ENCODE measurements at places on chromosomes 11 and 22. TPM values are rescaled to one million over a fixed set of nuclear protein-coding genes. Genes with fewer than 3 reads are reported as not detected.

- H3K27ac ChIP-seq: no peak overlapping the region
- H3K27me3 ChIP-seq: no peaks in the 10 kb centered on the region
- H3K4me1 ChIP-seq: no peaks in the 10 kb centered on the region
- no peaks in the 10 kb centered on the region for H3K36me3 ChIP-seq
- no peak overlapping the region for H3K4me3 ChIP-seq
These were observed 387.0 kb upstream of the DDI1 start for GRCh38 chr11:103649401-103649895.

GRCh38 chr11:12241401-12241800 is 131.0 kb downstream of the MICAL2 start:
- H3K4me1 ChIP-seq: no peaks in the 10 kb centered on the region
- no peaks in the 10 kb centered on the region for H3K27me3 ChIP-seq
- no peak for DNase-seq
- no peak overlapping the region for H3K4me3 ChIP-seq

DNA sequence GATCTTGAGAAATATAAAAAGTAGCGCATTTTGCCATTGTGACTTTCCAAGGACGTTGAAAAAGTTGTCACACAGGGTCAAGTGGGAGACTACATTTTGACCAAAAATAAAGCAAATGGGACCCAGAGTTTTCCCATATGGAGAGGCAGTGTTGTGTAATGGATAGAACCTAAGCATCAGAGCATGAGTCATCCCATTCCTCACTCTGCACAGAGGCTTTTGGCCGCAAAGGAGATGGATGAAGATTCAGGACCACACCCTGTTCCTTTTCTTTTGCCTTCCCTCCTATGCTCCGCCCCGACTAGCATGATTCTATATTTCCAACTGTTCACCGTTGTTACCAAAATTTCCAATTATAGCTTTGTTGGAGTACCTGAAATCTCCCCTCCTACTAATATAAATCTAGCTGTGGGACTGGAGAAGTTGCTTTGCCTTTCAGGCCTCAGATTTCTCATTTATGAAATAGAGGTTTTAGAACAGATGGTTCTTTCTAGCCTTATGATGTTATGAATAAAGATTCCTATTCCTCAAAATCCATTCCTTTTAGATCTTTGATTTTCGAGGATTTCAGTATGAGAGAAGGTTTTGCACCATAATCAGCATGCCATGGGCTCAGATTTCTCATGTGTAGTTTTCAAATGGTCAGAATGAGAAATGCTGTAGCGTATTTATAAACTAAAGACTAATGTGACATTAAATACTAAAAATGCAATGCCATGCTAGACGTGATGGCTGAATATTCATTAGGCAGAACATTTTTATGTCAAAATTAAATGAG is 921.9 kb upstream of the TENM4 start:
- no peak overlapping the region for H3K4me3 ChIP-seq
- DNase-seq: peak; percentile 85
- H3K27me3 ChIP-seq: no peaks in the 10 kb centered on the region
- H3K27ac ChIP-seq: no peak overlapping the region
- no peaks in the 10 kb centered on the region for H3K36me3 ChIP-seq

GRCh38 chr22:27312966-27313855 is 488.3 kb downstream of the MN1 start:
- H3K27ac ChIP-seq: no peak overlapping the region
- H3K27me3 ChIP-seq: peaks cover 42% of the 10 kb centered on the region
- no peak for DNase-seq
- no peak overlapping the region for H3K4me3 ChIP-seq

DNA sequence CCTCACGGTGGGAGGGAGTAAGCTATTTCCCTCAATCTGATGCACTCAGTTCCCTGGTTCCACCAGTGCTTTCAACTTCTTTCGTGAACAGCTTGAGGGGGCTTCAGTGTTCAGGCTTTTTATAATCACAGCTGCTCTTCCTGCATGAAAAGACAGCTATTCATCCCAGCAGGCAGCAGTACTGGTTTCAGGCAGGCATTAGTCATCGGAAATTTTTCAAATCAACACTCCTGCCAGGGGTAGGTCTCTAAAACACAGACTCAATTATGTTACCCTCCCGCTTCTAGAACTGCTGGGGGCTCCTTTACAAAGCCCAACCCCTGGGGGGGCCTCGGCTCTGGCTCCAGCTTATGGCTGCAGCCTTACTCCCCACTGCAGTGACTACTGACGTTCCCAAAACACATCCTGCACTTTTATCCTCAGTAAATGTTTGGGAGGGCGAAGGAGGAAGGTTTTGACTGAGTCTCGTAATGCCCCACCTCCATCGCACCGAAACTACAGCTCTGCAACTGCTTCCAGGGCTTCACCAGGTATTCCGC is 5.8 kb downstream of the POLDIP3 start:
- no peak overlapping the region for H3K4me3 ChIP-seq
- DNase-seq: peak; percentile 39
- H3K36me3 ChIP-seq: peaks cover 58% of the 10 kb centered on the region
- peak overlapping the region; percentile 16 for H3K27ac ChIP-seq

GRCh38 chr22:23536821-23537345 is 43.2 kb downstream of the IGLL1 start:
- no peak overlapping the region for H3K27ac ChIP-seq
- peaks cover 18% of the 10 kb centered on the region for H3K27me3 ChIP-seq
- DNase-seq: no peak
- peaks cover 7% of the 10 kb centered on the region for H3K4me1 ChIP-seq

DNA sequence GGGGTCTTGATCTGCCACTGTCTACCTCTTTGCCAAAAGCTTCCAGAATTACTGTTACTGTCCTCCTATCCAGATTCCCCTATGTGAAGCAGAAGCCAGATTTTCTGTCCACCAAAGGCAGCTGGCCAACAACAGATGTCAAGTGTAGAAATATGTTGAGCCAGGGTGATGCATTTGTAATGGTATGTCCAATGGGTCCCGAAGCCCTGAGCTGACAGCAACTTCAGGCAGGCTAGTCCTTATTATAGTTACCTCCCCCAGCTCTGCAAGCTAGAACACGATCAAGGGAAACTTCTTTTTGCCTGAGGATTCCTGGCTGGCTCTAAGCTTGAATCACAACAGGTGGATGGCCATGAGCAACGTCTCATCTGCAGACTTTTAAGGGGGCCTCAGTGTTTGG is 10.2 kb downstream of the PAMR1 start:
- H3K27me3 ChIP-seq: no peaks in the 10 kb centered on the region
- H3K4me3 ChIP-seq: no peak overlapping the region
- no peak overlapping the region for H3K27ac ChIP-seq
- H3K4me1 ChIP-seq: peaks cover 6% of the 10 kb centered on the region
- peak; percentile 68 for DNase-seq
- H3K36me3 ChIP-seq: no peaks in the 10 kb centered on the region

GRCh38 chr11:45332276-45332934 is 46.3 kb upstream of the SYT13 start:
- peaks cover 6% of the 10 kb centered on the region for H3K4me1 ChIP-seq
- no peak overlapping the region for H3K27ac ChIP-seq
- H3K36me3 ChIP-seq: no peaks in the 10 kb centered on the region
- H3K4me3 ChIP-seq: no peak overlapping the region
- peak; percentile 52 for DNase-seq

DNA sequence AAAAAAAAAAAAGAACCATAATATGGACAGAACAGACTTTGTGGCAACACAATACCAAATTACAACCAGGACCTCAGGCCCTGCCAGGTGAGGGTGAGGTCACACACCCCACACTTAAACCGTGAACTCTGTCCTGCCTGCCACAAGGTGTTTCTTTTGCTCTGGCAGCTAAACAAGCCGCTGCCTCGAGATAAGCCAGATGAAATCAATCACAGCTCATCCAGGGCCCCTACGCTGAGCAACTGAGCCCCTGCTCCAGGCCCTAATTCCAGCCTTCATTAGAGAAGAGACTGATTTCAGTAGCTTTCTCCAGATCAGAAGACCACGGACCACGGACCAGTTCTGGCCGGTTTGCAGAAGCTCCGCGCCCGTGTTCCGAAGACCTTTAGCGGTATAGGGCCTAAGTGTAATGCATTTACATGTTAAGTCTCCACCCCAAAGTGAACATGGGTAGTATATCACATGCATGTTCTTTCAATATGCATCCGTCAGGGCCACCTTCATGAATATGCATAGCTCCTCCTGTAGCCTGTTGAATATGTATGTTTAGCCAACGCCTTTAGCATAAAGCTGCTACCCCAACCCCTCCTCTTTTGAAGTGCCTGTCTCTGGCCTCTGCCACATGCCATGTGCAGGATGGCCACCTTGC is 14.8 kb upstream of the RAC2 start:
- DNase-seq: no peak
- H3K4me1 ChIP-seq: peaks cover 29% of the 10 kb centered on the region
- no peak overlapping the region for H3K4me3 ChIP-seq
- H3K27me3 ChIP-seq: no peaks in the 10 kb centered on the region
- peaks cover 6% of the 10 kb centered on the region for H3K36me3 ChIP-seq
- H3K27ac ChIP-seq: no peak overlapping the region

DNA sequence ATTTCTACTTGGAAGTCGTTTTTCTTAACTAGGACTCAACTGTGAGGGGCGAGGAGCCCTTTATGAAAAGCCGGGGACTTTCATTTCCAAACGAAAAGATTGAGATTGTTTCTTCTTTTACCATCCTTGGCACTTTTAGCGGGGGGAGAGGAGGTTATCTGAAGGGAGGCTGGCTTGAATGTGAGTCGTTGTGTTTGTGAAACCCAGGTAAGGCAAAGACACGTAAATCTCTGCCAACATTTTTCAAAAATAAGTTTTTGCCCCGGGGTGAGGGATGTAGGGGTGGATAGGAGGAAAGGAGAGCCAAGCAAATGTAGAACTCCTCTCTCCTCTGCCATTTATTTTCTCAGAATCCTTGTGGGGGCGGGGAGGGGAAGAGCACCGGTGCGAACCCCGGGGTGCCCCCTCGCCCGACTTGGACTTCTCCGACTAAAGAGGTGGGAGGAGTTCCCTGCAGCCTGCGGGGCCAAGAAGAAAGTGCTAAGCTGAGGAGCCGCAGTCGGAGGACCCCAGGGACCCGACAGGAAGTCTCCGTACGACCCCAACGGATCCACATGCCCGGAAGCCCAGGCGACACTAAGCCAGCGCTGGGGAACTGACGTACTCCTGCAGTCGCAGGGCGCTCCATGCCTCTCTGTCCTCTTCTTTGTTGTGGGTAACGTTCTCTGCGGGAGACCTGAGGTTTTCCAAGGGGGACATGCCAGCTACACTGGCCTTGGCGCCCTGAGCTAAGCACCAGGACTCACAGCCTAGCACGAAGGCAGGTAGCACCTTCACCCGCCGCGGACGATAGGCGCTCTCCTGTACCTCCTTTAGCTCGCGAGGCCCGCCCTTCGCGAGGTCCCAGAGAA is 2.4 kb upstream of the WT1 start:
- H3K4me3 ChIP-seq: no peak overlapping the region
- H3K36me3 ChIP-seq: no peaks in the 10 kb centered on the region
- H3K27me3 ChIP-seq: peaks cover 32% of the 10 kb centered on the region
- H3K4me1 ChIP-seq: no peaks in the 10 kb centered on the region

- no peak overlapping the region for H3K4me3 ChIP-seq
- peaks cover 8% of the 10 kb centered on the region for H3K4me1 ChIP-seq
- H3K27me3 ChIP-seq: no peaks in the 10 kb centered on the region
- H3K36me3 ChIP-seq: no peaks in the 10 kb centered on the region
- no peak for DNase-seq
These were observed 8.4 kb downstream of the MIAT start for GRCh38 chr22:26665813-26666231.

GRCh38 chr11:58830673-58831301 is 13.7 kb downstream of the GLYATL2 start:
- H3K27me3 ChIP-seq: no peaks in the 10 kb centered on the region
- no peak overlapping the region for H3K4me3 ChIP-seq
- no peak overlapping the region for H3K27ac ChIP-seq
- H3K36me3 ChIP-seq: no peaks in the 10 kb centered on the region

The SYT9 gene
- not detected for total RNA-seq

The UBQLN3 gene
- not detected for total RNA-seq

The KDM4D gene
- 1.1 TPM for total RNA-seq

The PLEKHA7 gene
- total RNA-seq: 2.8 TPM

The KRTAP5-5 gene
- not detected for total RNA-seq

The NNMT gene
- 638 TPM for total RNA-seq
